Activated naive CD4-positive, alpha-beta T cell treated with anti-CD3 and anti-CD28 coated beads, Interleukin-2, amount 50 U/mL, for 16 hours (primary cell): ENCODE measurements at places on chromosomes 16 and 17.

DNA sequence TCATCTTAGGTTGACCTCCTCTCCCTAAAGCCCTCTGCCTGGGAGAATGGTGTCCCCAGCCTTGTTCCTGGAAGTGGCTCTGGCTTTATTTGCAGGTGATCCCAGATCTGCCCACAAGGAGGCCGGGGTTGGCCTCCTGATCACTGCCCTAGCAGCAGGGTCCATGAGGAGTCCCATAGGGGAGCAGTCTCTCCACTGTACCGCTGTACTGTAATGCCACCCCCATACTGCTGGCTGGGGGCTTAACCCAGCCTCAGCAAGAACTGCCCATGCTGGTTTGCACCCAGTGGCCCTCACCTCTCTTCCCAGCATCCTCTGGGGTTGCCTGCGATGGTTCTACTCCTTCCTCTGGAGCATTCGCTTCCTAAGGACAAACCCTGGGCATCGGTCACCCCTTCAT lies 39.1 kb downstream of the PSME3IP1 start:
- no peak for DNase-seq

DNA sequence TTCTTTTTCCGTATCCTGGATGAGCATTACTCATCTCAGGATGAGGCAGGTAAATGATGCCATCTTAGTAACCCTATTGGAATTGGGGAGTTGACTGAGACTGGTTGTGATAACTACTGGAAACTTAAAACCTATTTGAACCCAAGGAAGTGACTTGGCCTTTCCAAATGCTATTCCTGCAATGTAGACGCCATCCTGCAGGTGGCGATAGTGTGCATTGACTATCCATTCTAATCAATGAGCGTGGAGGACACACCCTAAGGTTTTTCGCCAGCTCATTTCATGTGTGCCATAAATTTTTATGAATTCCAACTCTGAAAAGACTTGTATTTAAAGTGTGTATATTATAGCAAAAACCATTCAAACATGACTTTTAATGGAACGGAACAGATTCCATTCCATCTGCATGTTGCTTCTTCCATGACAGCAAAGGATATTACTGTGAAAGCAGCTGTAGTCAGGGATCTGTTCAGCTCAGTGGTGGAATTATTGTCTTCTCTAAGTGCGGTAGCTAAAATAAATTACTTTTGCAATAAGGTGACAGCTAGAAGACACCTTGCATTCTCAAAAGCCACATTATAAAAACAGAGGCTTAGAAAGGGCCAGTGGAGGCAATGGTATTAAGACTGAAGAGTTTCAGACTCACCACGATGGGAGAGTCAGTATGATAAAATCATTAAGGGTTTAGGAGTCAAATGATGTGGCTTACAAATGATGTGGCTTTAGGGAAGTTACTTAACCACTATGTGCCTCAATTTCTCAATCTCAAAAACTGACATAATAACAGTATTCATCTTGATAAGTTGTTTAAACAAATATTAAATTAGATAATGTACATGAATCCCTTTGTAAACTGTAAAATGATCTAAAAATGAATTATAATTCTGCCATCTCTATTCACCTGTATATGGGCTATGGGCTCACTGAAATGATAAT lies 55.5 kb downstream of the SYT17 start:
- no peak for DNase-seq

DNA sequence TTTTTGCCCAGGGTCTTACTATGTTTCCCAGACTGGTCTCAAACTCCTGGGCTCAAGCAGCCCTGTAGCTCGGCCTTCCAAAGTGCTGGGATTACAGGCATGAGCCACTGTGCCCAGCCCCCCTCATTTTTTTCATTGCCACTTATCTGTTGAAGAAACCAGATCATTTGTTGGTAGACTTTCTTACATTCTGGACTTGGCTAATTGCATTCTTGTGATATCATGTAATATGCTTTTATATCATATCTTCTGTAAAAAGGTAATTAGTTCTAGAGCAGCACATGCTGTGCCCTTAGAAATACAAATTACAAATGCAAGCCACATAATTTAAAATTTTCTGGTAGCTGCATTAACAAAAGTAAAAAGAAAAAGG lies 53.9 kb downstream of the PPM1E start:
- no peak for DNase-seq

- no peak for DNase-seq
Measured at GRCh38 chr16:59909262-59909661, 1175.1 kb upstream of the GOT2 start.

- DNase-seq = no peak
Measured at GRCh38 chr16:1346422-1347285, 5.0 kb downstream of the TSR3 start.
